ENCODE measurements at places on chromosomes 3 and 15. TPM values are rescaled to one million over a fixed set of nuclear protein-coding genes. Genes with fewer than 3 reads are reported as not detected.

SCN11A gene
- 0.27 TPM for total RNA-seq

- DNase-seq: no peak
These were observed 18.0 kb downstream of the KLHL24 start for GRCh38 chr3:183653209-183654064.

GRCh38 chr3:52434491-52435115 lies 10.3 kb downstream of the SEMA3G start:
- DNase-seq: no peak

KLHL40 gene
- total RNA-seq: not detected

DNA sequence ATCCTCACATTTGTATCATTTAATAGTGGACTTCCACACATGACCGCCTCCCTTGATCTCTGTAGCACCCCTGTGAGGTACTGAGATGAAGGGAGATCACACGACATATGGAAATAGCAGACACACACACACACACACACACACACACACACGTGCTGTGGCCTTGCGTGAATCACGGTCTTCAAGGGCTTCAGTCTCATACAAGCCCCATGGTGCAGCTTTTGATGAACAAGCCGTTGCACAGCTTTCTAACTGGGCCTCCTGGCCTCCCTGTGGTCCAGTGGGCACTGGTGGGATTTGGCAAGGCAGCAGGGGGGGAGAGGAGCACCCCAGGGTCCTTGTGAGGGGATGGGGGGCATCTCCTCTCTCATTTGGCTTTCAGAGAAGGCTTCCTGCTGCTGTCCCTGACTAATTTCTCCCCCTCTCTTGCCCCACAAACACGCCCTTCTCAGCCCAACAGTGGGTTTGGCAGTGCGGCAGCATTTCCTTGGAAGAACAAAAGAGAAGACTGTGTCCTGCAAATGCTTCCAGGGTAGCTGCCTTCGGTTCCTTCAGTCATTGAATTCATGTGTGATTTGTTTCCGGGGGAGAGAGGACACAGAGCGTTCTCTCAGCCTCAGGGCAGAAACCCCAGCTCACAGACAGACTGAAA lies 98.7 kb downstream of the SMAD6 start:
- DNase-seq: no peak

GRCh38 chr3:71462586-71462985 lies 120.9 kb downstream of the FOXP1 start:
- DNase-seq: no peak

TUSC2 gene
- total RNA-seq: 40.3 TPM

All from kidney epithelial cell (primary cell).